ENCODE measurements at places on chromosomes 1 and 21.

DNA sequence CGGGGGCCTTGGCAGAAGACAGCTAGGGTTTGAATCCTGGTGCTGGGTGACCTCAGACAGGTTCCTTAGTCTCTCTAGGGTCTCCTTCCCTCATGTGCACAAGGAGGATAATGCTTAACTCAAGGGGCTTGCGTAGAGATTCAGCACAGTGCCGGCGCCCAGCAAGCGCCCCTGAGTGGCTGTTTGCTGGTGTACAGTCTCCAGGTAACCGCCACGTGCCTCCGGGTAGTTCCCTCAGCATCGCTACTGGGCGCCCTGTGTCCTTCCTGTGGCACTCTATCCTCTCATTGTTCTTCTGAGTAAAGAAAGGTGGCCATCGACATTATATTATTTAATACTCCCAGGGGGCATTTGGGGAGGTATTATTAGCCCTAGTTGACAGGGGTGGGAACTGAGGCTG is 80.9 kb downstream of the NENF start:
- no peak for DNase-seq

GRCh38 chr1:184014271-184014670 is 23.3 kb downstream of the COLGALT2 start:
- no peak for DNase-seq

DNA sequence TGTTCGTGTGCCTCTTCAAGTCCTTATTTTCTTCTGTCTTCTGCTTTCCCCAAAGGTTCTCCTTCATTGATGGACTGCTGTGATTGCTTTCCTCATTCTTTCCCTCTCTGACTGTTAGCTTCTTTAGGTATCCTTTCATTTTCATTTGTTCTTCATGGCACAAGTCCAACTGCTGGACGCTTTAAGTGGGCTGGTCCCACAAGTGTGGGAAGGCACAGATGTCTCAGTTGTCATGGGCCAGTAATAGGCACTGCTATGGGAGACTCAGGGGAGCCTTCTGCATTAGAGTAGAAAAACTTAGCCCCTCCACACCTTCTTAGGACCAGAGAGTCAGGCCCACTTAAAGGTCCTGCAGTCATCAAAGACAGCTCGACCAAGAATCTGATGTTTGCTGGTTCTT is 122.3 kb upstream of the C1orf105 start:
- no peak for DNase-seq

DNA sequence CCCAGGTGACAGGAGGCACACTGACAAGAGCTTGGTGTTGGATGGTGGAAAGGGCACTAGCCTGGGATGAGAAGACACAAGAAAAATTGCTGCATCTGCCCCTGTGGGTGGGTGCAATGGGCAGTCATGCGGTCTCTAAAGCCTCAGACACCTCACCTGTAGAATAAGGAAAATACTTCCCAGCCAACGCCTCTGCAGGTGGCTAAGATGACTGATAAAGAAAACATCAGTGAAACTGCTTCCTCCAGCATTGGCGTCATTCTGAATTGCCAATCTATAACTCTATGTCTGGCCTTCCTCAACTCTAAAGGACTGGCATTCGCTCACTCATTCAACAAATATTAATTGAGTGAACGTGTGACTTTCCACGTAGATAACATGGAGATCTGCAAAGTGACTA is 100.4 kb upstream of the F3 start:
- DNase-seq, result no peak

- DNase-seq, result peak; percentile 48
Observed at GRCh38 chr1:74771913-74772515, 39.1 kb downstream of the TYW3 start.

DNA sequence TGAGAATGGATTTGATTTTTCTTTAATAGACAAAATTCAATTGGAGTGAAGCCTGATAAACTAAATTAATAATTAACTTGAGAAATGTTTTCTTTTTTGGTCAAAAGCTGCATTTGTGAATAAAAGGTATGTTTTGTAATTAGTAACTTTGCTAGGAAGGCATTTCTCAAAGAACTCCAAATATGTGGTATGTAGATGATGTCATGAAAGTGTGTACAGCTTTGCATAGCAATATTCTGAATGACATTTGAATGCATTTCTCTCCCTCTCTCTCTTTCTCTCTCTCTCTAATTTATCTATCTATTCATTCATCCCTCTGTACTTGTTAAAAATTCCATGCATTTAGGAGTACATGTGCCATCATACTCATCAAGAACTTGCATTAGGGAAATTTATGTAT is 109.1 kb upstream of the ADAMTS5 start:
- DNase-seq, result no peak

DNA sequence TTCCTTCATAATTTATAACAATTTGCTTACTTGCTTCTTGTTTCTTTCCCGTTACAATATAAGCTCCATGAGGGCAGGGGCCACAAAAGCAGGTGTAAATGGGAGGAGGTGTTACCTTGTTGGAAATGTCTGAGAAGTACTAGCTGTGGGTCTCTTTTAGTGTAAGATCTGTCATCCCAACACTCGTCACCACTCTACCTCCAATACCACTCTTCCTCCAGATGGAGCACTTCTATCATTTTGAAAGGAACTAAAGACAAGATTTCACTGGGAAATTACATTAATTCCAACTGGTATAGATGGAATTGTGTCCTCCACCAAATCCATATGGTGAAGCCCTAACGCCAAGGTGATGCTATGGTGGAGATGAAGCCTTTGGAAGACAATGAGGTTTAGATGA is 53.0 kb upstream of the CPLANE2 start:
- DNase-seq, result no peak

GRCh38 chr1:116879478-116880133 is 30.1 kb upstream of the PTGFRN start:
- DNase-seq, result no peak

DNA sequence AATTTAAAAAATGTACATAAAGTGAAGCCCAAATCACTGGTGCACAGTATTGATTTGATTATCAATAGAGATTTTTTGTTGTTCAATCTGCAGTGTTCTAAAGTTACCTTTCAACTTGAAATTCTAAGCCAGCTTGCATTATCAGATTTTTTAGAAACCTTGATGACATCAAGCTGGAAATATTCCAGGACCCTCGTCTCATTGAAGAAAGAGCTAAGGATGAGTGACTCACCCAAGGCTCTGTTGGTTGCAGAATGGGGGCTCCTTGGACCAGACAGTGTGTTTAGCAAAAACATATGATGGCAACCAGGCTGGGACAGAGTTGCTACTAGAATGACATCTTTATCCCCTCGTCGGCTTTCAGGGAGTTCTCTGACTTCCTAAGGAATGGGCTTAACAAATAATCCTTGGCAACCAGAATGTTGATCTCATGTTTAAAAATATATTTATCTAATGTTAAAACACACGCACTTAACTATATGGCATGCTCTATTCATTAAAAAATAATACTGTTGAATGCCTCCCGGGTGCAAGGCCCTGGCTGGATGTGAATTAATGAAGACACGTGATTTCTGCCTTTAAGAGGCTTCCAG is 79.7 kb downstream of the RUNX3 start:
- DNase-seq, result no peak

- no peak for DNase-seq
Observed at GRCh38 chr1:18326211-18326897, 154.4 kb upstream of the KLHDC7A start.

DNA sequence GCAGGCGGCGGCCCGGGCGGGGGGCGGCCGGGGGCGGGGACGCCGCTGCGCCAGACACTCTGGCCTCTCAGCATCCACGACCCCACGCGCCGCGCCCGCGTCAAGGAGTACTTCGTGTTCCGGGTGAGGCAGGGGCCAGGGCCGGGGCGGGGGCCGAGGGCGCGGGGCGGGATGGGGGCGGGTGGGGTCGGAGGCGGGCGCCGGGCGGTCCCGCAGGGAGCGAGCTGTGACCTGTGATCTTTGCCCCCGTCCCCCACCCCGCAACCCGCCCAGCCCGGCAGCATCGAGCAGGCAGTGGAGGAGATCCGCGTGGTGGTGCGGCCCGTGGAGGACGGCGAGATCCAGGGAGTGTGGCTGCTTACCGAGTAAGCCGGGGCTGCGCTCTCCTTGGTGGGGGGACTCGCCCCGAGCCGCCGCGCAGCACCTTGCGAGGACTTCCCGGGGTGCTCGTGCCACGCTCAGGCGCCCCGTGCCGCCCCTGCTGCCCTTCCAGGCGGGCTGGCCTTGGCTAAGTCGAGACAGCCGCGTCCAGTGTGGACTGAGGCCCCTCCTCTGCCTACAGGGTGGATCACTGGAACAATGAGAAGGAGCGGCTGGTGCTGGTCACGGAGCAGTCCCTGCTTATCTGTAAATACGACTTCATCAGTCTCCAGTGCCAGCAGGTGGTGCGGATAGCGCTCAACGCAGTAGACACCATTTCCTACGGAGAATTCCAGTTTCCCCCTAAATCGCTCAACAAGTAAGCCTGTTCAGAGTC is 514 bp downstream of the TPRG1L start:
- peak; percentile 30 for DNase-seq

DNA sequence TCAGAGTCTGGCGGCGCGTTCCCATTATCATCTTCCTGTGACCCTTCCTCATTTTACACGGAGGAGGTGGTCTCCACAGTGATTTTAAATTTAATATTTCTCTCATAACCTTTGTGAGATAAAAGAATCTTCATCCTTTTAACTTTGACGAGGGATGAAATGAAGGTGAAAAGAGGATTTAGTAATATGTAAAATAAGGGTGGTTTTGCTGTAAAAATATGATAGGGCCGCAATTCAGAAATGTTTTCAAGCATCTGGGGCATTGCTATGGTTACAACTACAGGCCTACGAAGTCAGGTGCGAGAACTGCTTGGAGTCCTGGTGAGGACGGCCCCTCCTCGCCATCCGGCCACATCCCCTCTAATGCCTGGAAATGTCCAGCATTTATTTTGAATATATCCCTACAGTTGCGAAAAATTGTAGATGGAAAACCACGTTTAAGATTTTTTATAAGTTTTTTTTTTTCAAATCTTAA is 422 bp upstream of the RSBN1 start:
- no peak for DNase-seq

DNA sequence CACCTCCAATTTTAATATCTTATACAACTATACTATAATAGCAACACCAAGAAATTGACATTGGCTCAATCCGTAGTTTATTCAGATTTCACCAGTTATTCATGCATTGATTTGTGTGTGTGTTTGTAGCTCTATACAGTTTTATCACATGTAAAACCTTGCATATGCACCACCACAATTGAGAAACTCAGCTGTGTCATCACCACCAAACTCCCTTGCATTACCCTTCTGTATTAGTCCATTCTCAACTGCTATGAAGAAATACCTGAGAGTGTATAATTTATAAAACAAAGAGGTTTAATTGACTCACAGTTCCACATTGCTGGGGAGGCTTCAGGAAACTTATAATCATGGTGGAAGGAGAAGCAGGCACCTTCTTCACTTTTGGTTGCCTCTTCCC is 162.1 kb downstream of the PATJ start:
- DNase-seq, result peak; percentile 6
